ENCODE measurements at places on chromosomes 13 and 19. TPM values are rescaled to one million over a fixed set of nuclear protein-coding genes. Genes with fewer than 3 reads are reported as not detected.
A peak's percentile ranks its signal among the peaks of the same experiment; 100 is the strongest.

Gene DIRAS1
- polyA plus RNA-seq = 2.0 TPM

Gene TMEM221
- 2.5 TPM for polyA plus RNA-seq

DNA sequence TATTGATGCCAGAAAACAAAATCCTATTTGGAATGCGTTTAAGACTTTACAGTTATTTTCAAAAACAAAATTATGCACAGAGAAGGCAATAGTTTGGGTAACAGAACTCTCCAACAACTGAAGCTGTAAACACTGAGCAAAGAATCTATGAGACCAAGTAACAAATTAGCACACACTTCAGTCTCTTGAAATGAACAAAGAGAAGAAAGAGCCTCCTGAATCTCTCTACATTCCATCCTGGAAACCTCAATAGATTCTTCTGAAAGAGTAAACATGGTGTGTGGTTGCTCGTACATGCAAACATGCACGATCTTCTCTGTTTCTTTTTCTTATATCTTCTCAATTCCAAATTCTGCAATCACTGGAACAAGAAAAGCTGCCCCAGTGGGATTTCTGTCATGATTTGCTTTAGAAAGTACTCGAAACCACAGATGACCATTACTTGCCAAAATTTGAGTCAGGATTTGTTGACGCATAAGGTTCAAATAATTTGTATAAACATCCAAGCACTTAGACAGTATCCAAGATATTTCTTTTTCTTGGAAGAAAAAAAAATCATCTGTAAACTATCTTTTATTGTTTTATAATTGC, 137.9 kb upstream of the DACH1 start:
- no peak for DNase-seq
- peaks cover 5% of the 10 kb centered on the region for H3K4me1 ChIP-seq
- H3K27me3 ChIP-seq = no peaks in the 10 kb centered on the region
- H3K27ac ChIP-seq = no peak overlapping the region
- H3K36me3 ChIP-seq = no peaks in the 10 kb centered on the region

Gene RAB20
- 28.3 TPM for polyA plus RNA-seq

DNA sequence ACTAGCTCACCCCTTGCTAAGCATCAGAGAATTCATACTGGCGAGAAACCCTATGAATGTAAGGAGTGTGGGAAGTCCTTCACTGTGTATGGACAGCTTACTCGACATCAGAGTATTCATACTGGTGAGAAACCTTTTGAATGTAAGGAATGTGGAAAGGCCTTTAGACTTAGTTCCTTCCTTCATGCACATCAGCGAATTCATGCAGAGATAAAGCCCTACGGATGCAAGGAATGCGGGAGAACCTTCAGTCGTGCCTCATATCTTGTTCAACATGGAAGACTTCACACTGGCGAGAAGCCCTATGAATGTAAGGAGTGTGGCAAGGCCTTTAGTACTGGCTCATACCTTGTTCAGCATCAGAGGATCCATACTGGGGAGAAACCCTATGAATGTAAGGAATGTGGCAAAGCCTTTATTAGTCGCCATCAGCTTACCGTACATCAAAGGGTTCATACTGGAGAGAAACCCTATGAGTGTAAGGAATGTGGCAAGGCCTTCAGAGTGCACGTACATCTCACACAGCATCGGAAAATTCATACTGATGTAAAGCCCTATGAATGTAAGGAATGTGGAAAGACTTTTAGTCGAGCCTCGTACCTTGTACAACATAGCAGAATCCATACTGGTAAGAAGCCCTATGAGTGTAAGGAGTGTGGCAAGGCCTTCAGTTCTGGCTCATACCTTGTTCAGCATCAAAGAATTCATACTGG, 17.3 kb downstream of the ZNF30 start:
- no peak for DNase-seq
- H3K36me3 ChIP-seq = no peaks in the 10 kb centered on the region

DNA sequence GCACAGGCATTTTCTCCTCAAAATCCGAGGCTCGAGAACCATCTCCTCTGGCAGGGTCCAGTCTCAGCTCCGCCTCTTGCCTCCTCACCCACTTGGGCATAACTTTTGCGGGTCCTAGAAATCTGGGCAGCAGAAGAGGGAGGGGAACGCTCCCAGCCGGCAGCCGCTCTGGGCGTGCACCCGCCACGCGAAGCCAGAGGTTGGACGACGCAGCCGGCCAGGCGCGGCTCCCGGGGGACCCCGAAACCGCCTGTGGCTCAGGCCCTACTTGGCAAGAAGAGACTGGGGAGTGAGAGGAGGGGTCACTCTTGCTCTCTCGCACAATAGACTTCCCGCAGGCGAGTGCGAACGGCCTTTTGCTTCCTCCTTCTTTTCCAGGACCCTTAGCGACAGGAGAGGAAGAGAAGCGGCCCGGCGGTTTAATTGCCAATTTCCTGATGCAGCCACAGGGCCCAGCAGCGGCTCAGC, 6.0 kb upstream of the SOX1 start:
- no peak overlapping the region for H3K4me3 ChIP-seq
- no peak for DNase-seq
- no peaks in the 10 kb centered on the region for H3K4me1 ChIP-seq

DNA sequence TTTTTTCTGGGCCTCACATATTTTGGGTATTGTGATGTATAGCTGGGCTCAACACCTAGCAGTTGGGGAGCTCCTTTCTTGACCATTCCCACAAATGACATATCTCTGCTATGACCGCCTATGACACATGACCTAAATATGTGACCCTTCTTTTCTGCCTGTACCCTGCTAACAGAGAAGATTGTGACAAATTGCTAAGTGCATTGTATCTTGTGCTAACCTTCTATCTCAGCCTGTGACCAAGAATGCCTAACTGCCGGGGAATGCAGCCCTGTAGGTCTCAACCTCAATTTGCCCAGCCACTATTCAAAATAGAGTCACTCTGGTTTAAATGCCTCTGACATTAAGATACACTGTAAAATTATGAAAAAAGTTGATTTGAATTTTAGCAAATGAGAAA, 6.8 kb upstream of the ZNF429 start:
- H3K27ac ChIP-seq = no peak overlapping the region
- no peaks in the 10 kb centered on the region for H3K4me1 ChIP-seq
- H3K27me3 ChIP-seq = no peaks in the 10 kb centered on the region
- no peaks in the 10 kb centered on the region for H3K36me3 ChIP-seq
- DNase-seq = no peak
- H3K4me3 ChIP-seq = no peak overlapping the region

Gene TRPC4
- polyA plus RNA-seq = 0.28 TPM

Gene ZGLP1
- 10.3 TPM for polyA plus RNA-seq

Gene NKPD1
- 0.60 TPM for polyA plus RNA-seq

DNA sequence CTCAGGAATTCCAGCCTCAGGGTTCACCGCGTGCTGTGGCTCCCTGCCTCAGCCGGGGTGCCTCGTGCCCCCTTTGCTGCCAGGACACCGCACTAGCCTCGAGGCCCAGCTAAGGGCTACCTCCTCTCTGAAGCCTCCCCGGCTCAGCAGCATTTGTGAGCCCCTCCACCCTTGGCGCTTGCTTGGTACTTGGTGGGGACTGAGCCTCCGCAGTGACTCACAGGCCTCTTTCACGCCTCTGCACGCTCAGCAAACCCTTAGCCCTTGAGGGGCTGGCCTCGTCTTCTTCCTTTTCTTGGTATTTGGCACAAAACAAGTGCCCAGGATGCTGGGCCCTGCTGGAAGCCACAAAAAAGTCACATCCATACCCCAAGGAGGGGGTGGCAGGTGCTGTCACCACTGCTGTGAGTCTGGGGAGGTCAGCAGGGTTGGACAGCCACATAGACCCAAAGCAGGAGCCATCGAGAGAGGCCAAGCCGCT, 85.4 kb upstream of the TM9SF2 start:
- H3K27me3 ChIP-seq = no peaks in the 10 kb centered on the region
- H3K36me3 ChIP-seq = no peaks in the 10 kb centered on the region
- no peak overlapping the region for H3K4me3 ChIP-seq
- no peaks in the 10 kb centered on the region for H3K4me1 ChIP-seq
- DNase-seq = no peak

Gene HIPK4
- polyA plus RNA-seq = not detected

GRCh38 chr13:33322543-33322809, 36.9 kb upstream of the STARD13 start:
- H3K4me1 ChIP-seq = no peaks in the 10 kb centered on the region
- H3K27ac ChIP-seq = peak overlapping the region; percentile 27
- no peaks in the 10 kb centered on the region for H3K27me3 ChIP-seq
- DNase-seq = no peak
- H3K36me3 ChIP-seq = no peaks in the 10 kb centered on the region
- H3K4me3 ChIP-seq = no peak overlapping the region

- no peaks in the 10 kb centered on the region for H3K27me3 ChIP-seq
- no peak overlapping the region for H3K27ac ChIP-seq
- no peak for DNase-seq
- no peaks in the 10 kb centered on the region for H3K36me3 ChIP-seq
- H3K4me1 ChIP-seq = peaks cover under 1% of the 10 kb centered on the region
- no peak overlapping the region for H3K4me3 ChIP-seq
These were observed 55.7 kb upstream of the MEDAG start for GRCh38 chr13:30850204-30850866.

DNA sequence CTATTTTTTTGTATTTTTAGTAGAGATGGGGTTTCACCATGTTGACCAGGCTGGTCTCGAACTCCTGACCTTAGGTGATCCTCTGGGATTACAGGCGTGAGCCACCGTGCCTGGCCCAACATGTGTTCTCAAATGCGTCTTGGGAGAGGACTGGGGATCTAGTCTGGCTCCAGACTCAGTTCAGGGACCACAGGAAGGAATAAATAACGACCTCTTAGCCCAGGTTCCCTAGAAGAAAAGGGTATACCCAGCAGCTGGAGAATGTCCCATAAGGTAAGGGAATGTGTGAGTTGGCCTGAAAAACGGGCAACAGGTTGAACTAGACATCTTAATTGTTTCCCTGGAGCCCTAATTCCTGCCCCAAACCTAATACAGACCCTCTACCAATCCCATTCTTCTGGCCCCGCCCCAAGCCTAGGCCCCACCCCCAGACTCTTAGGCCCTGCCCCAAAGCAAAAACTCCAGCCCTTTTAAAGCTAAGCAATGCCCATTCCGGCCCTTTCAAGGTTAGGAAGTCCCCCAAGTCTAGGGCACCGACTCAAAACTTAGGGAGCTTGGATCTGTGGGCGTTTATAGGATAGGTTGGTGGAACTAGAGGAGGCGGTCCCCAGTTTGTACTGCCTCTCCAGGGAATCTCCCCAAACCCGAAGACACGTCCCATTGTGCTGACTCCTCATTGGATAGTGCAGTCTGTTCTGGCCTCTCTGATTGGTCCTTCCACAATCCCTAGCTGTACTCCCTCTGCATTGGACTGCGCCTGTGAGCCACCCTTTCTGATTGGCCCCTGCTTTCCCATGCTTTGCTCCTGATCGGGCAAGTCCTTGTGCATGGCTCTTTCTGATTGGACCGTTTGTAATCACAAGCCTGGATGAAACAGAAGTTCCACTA, 5.4 kb upstream of the LRFN1 start:
- no peak overlapping the region for H3K27ac ChIP-seq
- H3K4me1 ChIP-seq = no peaks in the 10 kb centered on the region
- no peaks in the 10 kb centered on the region for H3K36me3 ChIP-seq
- H3K4me3 ChIP-seq = no peak overlapping the region
- no peaks in the 10 kb centered on the region for H3K27me3 ChIP-seq
- DNase-seq = no peak

GRCh38 chr13:20363603-20364002, 131.5 kb upstream of the GJB6 start:
- no peak overlapping the region for H3K4me3 ChIP-seq
- H3K27me3 ChIP-seq = no peaks in the 10 kb centered on the region
- DNase-seq = no peak
- H3K27ac ChIP-seq = no peak overlapping the region
- no peaks in the 10 kb centered on the region for H3K36me3 ChIP-seq

DNA sequence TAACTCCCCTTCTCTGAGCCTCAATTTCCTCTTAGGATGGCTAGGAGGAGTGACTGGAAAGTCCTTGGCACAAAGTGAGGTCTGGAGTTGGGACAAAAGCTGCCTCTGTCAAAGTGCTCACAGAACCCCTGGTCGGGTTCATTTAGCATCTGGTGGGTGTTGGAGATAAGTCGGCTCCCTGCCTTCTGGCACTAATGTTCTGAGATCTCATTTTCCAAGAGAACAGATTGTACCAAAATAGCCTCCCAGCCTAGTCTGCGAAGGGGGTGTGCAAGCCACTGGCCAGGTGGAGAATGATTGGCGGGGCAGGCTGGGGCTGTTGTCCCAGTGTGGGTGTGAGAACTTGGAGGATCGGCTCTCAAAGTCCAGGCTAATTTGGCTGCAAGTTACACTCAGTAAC, 20.7 kb upstream of the NWD1 start:
- no peaks in the 10 kb centered on the region for H3K27me3 ChIP-seq
- no peaks in the 10 kb centered on the region for H3K4me1 ChIP-seq

Gene ZNF227
- 8.6 TPM for polyA plus RNA-seq

- no peak overlapping the region for H3K4me3 ChIP-seq
- no peaks in the 10 kb centered on the region for H3K36me3 ChIP-seq
- H3K27ac ChIP-seq = no peak overlapping the region
- H3K27me3 ChIP-seq = peaks cover 43% of the 10 kb centered on the region
- DNase-seq = no peak
These were observed 70.6 kb downstream of the ZIC5 start for GRCh38 chr13:99900960-99901359.

All from hepatocyte (in vitro differentiated cells).